Right forelimb (tissue), 1 donor: ENCODE measurements at places on chromosomes 16 and 17.

- DNase-seq: no peak
Observed at GRCh38 chr17:8859804-8860430, 7.6 kb downstream of the PIK3R6 start.

- no peak for DNase-seq
Observed at GRCh38 chr17:32141679-32142037, 644 bp upstream of the RHOT1 start.

GRCh38 chr17:77045441-77046041 lies 95.2 kb upstream of the SEC14L1 start:
- DNase-seq: no peak

DNA sequence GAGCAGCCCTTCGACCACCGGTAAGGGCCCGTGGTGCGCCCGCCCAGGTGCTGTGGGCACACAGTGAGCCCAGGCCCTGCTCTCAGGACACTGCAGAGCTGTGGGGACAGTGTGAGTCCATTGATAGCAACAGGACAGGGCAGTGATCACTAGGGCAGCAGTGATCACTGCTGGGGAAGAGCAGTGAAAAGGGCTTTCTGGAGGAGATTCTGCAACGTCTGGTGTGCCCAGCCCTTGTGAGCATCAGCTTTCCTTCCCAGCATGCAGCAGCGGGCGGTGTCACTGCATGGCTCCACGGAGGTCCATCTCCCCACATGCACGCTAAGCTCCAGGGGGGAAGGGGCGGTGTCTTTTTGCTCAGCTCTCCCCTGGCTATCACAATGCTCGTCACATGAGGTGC lies 32.1 kb downstream of the MAP1LC3B start:
- peak; percentile 11 for DNase-seq

- no peak for DNase-seq
Observed at GRCh38 chr16:56447286-56447685, 3.8 kb downstream of the NUDT21 start.

GRCh38 chr16:66923247-66923731 lies 2.0 kb downstream of the RRAD start:
- DNase-seq: no peak

DNA sequence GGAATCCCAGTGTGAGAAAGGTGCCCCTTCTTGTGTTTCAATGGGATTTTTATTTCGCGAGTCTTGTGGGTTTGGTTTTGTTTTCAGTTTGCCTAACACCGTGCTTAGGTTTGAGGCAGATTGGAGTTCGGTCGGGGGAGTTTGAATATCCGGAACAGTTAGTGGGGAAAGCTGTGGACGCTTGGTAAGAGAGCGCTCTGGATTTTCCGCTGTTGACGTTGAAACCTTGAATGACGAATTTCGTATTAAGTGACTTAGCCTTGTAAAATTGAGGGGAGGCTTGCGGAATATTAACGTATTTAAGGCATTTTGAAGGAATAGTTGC lies 567 bp downstream of the UBB start:
- no peak for DNase-seq

- DNase-seq: peak; percentile 57
Observed at GRCh38 chr16:19375561-19376158, 42.0 kb upstream of the TMC5 start.

DNA sequence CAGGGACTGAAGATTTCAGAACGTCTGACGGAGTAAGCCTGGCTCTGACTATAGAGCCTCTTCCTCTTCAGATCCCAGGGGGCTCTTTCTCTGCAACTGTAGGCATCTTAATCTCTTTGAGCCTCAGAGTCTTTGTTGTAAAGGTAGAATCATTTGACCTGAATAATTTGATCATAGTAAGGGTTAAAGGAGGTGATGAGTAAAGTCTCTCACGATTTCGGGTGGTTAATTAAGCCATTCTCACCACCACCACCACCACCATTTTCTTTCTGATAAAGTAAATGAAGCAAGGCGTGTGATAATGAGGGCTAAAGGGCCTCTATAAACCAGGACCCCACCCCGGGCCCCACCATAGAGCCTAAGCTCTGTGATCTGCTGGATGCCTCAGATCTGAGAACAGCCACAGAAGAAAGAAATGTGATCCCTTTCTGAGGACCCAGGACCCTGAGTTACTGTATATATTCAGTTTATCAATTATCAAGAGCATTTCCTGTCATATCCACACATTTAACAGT lies 33.0 kb upstream of the ADAMTS18 start:
- DNase-seq: no peak

DNA sequence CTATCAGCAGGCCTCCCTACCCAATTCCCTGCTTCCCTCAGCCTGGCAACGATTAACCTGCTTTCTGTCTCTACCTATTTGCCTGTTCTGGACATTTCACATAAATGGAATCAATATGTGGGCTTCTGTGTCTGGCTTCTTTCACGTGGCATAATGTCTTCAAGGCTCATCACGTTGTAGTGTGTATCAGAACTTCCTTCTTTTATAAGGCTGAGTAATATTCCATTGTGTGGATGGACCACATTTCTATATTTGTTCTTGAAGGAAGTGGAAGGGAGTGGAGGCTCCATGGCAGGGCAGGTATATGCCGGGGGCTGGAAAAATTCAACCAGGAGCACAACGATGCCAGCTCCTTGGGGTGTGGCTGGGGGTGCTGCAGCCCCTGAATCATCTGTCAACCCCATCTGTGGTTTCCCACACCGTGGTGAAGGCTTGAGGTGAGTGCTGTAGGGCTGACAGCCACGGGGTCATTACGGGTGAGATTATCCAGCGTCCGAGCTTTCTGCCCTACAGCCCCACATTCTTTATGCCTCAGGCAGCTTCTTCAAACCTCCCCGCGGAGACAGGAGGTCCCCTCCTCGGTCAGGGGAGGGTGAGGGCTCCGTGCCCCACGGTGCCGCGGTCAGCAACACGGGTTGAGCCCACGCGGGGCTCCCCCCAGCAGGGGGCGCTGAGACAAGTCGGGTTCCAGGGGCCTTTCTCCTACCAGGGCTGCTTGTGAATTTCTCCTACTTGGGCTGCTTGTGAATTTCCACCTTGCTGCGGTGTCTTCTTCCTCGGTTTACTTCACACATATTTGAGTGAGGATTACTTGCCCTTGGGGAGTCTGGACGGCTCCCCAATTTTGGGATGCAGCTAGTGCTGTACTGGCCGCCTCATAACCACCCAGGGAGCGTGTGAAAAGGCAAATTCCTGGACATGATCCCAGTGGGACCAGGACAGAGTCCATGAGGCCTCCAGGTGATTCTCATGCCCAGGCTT lies 18.3 kb upstream of the WFIKKN2 start:
- peak; percentile 70 for DNase-seq

- DNase-seq: no peak
Observed at GRCh38 chr16:58638148-58639036, 8.8 kb upstream of the CNOT1 start.

DNA sequence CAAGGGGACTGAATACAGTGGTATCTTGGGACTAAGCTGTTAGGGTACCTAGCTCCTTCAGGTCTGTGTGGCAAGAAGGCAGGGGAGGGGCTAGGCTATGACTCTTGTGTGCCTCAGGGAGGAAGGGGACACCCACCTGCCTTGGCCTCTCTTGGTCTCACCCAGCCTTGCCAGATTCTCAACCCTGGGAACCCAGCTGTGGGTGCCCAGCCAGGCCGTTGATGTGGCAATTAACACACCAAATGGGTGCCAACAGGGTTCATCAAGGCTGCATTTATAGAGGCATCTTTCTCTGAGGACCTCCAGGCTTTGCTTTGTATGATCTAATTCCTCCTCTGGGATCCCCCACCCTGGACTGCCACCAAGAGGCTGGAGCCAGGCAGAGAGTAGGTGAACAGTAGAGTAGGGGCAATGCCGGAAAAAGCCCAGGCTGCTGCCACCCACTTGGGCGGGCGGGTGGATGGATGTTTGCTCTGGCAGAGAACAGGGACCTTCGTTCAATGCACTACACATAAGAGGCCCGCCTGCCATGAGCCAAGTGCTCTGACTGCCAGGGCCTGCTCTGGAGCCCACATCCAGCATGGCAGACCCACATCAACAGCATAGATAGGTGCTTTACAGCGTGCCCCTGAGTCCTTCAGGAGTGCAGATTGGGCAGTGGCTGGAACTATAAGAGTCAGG lies 3.2 kb upstream of the ASB16 start:
- DNase-seq: no peak

DNA sequence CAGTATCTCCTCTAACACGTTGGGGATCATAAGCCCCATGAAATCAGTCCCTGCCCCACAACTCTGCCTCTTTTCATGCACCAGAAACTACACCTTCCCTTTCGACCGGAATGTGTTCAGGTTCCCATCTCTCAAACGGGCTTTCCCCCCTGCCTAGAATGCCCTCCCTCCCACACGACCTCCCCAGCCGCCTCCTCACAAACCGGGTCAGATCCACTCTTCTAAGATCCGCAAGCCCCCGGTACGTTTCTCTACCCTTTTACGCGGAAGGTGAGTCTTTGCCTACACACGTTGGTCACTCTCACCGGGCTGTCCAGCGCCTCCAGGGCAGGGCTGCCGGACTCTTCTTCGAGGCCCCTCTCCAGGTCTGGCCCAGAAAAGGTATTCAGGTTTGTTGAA lies 708 bp downstream of the DHX33 start:
- no peak for DNase-seq

GRCh38 chr16:19384656-19385055 lies 33.0 kb upstream of the TMC5 start:
- DNase-seq: no peak

DNA sequence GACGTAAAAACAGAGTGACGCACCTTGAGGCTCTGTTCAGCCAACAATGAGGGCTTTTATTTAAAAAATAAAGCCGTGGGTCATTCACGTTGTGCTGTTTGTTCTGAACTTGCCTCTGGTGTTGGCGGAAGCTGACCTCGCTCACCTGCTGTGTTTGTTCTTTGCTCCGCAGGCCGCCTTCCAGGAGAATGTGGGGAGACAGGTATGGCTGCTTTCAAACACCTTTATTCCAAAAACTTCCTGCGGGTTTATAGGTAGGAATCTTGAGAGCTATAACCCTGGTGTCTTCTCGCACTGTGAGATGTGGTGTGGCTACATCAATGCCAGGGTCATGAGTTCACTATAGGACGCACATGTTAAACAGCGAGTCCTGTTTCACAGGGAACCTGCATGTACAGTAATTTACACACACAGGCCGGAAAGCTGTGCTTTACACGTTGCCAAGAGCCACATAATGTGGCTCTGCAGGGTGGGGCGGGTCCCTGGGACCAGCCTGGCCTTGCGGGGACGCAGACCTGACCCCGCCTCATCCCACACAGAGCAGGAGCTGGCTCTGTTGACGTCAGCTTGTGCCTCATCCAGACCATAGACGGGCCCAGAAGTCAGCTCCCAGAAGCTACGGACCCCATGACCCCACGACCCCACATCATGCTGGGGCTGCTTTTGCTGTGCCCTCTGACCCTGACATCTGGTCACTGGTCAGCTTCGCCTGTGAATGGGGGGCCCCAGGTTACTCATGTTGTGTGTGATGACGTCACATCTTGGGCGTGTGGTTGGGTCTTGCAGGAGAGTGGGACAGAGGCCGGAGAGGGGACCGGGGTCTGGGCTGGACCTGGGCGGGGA lies 49.9 kb upstream of the ZNF750 start:
- DNase-seq: no peak

- DNase-seq: no peak
Observed at GRCh38 chr16:89047331-89048089, 46.1 kb upstream of the ACSF3 start.

DNA sequence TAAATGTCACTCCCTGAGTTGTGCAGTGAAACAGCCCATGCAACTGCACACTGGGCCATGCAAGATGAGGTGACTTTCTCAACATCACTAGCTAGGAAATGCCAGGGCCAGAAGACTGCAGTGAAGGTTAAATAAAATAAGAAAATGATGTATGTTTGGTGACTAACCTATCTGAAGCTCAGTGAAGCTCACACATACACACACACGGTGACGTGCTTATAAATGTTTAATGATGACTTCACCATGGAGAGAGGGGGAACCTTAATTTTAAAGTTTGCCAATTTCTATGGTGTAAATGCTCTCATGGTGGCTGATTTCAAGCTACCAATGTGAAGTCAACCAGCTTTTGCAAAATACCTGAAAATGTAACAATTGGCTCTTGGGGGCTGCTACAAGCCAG lies 166.4 kb downstream of the MAF start:
- DNase-seq: no peak

- peak; percentile 77 for DNase-seq
Observed at GRCh38 chr17:7308625-7309433, 1.4 kb downstream of the EIF5A start.

GRCh38 chr17:69452664-69453260 lies 38.3 kb downstream of the MAP2K6 start:
- DNase-seq: no peak

GRCh38 chr16:78939597-78939996 lies 660.9 kb downstream of the MAF start:
- DNase-seq: no peak

- DNase-seq: peak; percentile 17
Observed at GRCh38 chr16:50977138-50977537, 173.9 kb downstream of the SALL1 start.

DNA sequence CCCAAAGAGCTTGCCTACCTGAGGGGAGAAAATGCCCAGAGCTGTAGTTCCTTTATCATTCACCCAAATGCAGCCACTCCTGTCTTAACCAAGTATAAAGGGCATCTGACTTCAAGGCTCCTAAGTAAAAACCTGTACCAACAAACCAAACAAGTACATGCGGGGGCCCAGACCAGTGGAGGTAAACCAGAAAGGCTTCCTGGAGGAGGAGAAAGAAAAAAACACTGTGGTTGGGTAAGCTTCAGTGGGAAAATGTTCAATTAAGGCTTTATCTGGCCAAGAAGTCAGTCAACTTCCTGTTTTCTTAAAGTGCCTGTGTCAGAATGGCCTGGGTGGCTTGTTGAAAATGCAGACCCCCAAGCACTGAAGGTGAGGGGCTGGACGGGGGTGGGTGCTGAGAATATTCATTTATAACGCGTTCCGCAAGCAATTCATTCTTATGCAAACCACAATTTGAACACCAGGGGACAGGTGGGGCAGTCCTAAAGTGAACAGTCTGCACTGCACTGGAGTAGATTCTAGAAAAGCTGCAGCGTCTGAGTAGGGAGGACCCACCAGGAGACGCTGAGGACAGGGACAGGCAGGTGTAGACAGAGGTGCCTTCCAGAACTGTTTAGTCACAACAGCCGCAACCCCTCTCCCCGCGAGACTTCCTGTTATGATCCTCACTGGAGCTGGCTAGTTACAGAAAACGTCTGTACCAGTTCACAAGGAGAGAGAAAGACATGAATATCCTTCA lies 467.1 kb downstream of the SOX9 start:
- no peak for DNase-seq

GRCh38 chr17:80212109-80212508 lies 8.0 kb downstream of the SGSH start:
- DNase-seq: no peak

GRCh38 chr17:73827627-73828291 lies 183.5 kb upstream of the SDK2 start:
- no peak for DNase-seq

- DNase-seq: no peak
Observed at GRCh38 chr16:51607201-51607651, 456.2 kb upstream of the SALL1 start.
